Endothelial cell of umbilical vein (primary cell): ENCODE measurements at places on chromosomes 3 and 15. TPM values are rescaled to one million over a fixed set of nuclear protein-coding genes. Genes with fewer than 3 reads are reported as not detected.

The PPIP5K1 gene
- 22.2 and 28.7 TPM in 2 replicates for polyA plus RNA-seq

The CHRD gene
- 0.27 and 0.54 TPM in 2 replicates for polyA plus RNA-seq

The ROPN1 gene
- polyA plus RNA-seq = not detected in 2 replicates

The CPN2 gene
- not detected in 2 replicates for polyA plus RNA-seq
